ENCODE measurements at places on chromosomes 5 and 9.

GRCh38 chr5:423626-424261 lies 19.2 kb upstream of the EXOC3 start:
- no peak for DNase-seq

DNA sequence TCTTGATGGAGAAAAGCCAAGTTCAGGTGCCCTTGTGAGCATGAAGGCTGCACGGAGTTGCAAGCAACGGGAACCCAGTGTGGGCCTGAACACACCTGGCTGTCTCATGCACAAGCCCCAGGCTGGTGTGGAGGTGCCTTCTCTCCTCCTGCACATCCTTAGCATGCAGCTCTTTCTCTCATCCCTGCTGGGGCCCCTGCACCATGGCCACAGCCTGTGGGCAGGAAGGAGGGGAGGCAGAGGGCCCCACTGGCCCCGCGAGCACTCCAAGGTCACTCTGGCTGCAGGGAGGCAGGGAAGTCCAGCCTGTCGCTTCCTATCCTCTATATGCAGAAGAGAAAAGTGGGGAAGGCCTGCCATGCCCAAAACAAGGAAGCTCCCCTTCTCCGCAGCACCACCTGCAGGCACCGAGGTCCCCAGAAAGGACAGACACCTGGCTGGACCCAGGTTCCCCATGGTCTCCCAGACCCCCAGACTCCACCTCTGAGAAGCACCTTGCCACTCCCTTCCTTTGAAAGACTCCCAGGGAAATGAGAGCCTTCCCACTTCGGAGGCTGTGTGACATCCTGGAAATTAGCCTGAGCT lies 18.6 kb downstream of the STKLD1 start:
- DNase-seq, result no peak

DNA sequence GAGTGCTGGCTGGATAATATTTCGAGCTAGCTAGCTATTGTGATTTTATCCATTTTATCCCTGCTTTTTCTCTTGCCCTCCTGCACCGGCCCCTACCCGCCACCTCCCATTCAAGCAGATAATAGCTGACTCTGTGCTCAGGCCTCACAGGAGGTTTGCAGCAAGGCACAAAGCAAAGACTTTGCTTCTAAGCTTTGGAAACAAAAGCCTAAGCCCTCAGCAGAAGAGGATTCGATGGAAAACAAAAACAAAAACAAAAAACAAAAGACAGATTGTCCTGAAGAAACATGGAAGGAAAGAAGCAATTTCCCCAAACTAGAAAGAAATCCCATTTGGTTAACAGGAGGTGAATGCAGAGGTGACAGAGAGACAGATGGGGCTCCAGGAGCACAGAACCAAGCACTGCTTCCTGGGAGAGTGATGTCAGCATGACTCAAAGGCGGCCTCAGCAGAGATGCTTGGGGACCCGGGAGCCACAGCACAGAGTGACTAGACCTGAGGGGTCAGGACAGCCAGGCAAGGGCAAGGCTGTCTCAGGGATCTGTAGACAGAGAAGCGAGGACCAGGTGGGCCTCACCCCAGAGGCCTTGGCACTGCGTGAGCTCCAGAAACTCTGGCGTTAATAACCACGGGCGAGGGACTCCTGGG lies 28.4 kb downstream of the MTX3 start:
- no peak for DNase-seq

DNA sequence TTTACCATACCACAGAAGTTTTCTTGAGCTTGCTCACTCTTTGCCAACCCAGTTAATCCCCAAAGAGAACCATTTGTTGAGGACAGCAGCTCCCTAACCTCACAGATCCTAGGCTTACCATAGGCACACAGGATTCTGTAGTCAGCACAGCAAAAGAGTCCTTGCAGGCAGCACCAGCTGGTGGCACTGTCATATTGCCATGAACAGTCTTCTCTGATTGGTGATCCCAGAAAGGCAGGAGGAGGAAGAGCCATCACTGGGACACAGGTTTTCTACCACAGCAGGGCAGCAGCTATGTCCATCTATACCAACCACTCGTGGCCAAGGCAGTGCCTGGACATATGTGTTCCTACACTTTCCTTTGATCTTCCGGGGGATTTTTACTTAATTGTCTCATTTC lies 297.1 kb upstream of the CD180 start:
- peak; percentile 14 for DNase-seq

DNA sequence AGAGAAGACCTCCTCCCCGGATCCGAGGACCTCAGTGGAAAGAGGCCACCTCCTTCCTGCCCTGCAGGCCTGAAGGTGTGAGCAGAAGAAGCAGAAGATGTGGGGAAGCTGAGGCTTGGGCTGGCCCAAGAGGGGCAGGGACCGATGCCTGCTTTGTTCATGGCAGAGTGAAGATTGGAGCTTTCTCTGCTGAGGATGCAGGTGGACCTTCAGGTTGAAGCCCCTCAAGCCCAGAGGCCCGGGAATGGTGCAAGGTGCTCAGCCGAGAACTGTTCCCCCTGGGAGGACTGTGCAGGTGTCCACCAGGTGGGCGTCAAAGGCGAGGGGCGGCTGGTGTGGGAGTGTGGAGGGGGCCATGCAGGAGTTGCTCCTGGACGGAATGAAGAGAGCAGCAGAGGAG lies 277.9 kb upstream of the IRX2 start:
- DNase-seq, result no peak

GRCh38 chr9:34522971-34523797 lies at the start of gene ENHO:
Gene ENHO, minus strand, starts transcription at chr9:34522990. Its CDS starts 1,295 bp downstream, at chr9:34521695.
- peak; percentile 72 for DNase-seq

DNA sequence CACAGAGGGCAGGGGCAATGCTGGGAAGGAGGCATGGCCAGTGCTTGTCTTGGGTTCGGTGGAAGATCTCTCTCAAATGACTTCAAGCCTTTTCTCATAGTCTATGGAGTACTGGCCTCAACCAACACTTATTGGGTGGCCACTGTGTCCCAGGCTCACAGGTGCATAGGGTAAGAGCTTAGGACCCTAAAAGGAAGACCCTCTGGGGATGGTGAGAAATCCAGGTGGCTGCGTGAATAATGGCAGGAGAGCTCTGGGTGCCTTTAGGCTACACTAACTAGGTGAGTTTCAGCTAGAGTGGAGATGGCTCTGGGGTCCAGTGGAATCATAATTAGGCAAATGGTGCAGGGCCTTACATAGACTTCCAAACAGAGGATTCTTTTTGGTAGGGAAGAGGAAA lies 9.9 kb downstream of the STC2 start:
- DNase-seq, result no peak

- no peak for DNase-seq
Observed at GRCh38 chr5:149961186-149961685, 678 bp downstream of the SLC26A2 start.

DNA sequence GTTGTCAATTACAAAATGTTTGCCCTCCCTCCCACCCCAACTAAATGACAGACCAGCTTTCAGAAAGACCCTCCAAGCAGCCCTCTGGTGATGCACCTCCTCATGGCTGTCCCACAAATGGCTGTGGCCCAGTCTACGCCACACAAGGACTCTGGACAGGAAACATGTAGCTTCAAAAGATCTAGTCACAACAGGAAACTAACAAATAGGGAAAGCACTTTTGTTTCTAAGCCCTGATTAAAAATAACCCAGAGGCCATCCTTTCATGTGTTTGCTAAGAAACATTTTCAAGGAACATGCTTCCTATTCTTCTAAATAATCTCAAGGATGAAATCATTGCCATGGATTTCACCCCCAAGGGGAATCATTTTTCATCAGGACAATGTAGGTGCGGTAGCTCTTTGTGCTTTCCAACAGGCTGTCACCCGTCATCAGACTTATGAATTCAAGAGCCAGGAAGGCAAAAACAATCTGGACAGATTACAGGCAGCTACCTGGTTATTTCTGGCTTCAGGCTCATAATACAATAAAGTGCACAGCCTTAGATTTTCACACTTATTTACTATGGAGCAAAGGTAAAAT lies 20.1 kb downstream of the PCSK1 start:
- no peak for DNase-seq

DNA sequence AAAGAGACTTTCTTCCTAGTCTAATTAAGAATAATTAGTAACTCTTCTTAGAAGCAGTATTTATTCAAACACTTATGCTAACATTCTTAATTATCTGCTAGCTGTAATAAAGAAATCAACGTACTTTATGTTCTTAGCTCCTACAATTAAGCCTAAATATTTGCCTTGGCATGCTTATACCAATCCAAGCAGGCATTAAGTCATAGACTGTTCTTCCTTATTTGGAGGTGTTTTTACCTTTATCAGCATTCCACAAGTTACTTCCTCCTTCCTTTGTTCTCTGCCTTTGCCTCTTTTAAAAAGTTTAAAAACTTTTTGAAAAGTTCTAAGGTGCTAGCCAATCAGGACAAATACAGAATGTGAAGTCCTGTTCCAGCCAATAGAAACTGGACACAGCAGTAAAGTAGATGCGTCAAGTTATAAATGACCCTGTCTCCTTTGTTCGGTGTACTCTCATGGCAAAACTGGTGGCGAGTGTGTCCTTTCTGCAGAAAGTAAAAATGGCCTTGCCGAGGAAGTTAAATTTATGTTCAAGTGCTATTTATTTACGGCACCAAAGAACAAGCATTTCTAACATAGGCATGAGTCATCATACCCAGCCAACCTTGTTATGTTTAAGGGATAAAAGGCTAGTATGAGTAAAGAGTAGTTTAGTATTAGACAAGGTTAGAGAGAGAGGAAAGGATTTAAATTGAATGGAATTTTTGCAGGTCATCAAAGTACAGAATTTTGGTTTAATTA lies 58.6 kb downstream of the GPBP1 start:
- DNase-seq, result no peak

DNA sequence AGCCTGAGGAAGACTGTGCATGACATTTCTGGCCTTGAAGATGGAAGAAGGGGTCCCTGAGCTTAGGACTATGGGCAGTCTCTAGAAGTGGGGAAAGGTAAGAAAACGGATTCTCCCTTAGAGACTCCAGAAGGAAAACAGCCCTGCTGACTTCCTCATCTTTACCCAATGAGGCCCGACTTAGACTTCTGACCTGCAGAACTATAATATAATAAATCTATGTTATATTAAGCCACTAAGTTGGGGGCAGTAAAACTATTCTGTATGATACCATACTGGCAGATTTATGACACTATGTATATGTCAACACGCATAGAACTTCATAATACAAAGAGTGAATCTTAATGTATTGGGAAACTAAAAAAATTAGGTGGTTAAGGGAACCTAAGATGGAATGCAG lies 422.0 kb downstream of the PLK2 start:
- DNase-seq, result no peak

DNA sequence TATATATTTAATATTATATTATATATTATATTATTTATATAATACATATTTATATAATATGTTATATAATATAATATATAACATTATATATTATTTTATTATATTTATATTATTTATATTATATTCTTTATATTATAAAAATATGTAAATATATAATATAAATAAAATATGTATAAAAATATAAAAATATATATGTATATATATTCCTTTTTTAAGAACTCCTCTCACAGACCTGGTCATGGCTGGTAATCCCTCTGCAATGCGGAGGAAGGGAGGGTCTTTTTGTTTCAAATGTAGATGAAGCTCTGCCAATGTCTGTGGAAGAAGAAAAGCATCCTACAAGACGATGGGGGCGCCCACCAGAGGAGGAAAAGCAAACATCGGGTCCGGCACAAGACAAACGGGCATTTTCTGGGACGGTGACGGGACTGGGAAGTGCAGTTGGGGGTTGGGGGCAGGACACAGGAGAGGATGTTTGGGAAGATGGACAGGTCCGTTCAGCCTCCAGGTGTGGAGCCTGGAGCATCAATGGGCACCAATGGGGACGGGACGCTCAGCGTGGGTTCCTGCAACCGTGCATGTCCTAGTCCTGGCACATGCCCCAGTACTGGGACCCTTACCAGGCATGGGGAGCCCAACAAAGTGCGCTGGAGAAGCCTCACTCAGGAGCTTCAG lies 194.0 kb downstream of the IRX1 start:
- no peak for DNase-seq

DNA sequence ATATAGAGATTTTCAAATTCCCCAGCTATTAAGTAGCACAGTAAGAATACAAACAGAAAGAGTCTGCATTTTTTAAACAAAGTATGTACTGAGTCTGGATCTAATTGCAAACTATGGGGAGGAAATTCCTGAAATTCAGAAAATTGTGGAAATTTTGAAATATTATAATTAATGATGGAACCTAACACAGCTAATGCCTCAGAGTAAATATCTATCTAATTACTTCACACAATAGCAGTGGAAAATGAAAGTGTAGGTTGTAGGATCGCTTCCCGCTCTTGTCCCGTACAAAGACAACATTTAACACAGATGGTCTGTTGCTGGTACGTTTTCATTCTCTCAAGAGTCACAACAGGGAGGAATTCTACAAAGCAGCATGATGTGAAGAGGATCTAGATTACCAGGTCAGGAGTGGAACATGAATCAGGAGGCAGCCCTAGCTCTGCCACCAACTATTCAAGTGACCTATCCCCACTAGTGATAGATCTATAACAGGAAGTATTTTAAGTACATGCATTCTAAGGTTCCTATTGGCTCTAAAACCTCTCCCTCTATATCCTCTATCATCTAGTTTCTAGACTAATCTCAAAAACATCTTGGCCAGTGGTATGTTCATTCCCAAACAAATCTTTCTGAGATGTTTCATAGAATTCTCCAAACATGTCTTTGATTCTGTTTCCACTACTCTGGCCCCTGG lies 58.9 kb upstream of the GRAMD2B start:
- DNase-seq, result no peak

GRCh38 chr5:54547711-54548250 lies 30.2 kb downstream of the SNX18 start:
- no peak for DNase-seq

DNA sequence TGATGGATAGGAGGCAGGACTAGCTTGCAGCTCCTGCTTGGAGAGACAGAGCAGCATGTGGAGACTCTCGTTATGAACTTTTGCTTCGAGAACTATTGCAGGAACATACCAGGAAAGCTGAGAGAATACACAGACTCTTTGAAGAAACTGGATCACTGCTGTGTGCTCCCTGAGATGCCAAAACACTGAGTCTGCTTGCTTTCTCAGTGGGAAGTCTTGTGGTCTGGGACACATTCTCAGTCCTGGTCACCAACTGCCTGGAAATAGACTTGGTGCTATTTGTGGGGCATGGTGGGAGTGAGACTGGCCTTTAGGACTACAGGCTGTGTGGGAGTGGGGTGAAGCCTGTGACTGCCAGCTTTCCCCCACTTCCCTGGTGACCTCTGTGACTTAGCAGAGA lies 252.6 kb downstream of the MED10 start:
- no peak for DNase-seq

DNA sequence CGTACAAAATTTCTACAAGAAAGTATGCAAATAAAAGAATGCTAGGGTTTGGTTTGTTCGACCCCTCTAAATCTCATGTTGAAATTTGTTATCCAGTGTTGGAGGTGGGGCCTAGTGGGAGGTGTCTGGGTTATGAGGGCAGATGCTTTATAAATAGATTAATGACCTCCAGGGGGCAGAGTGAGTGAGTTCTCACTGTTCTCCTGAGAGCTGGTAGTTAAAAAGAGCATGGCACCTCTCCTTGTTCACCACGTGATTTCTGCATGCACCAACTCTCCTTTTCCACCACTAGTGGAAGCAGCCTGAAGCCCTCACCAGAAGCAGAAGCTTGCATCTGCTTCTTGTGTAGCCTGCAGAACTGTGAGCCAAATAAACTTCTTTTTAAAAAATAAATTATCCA lies 50.4 kb upstream of the FAM170A start:
- no peak for DNase-seq

GRCh38 chr9:2420543-2420942 lies 201.0 kb upstream of the VLDLR start:
- DNase-seq, result no peak
